Fibroblast of gingiva (primary cell): ENCODE measurements at places on chromosomes 1 and 21.

GRCh38 chr21:28913071-28913470 lies 79.6 kb downstream of the LTN1 start:
- no peak for DNase-seq

DNA sequence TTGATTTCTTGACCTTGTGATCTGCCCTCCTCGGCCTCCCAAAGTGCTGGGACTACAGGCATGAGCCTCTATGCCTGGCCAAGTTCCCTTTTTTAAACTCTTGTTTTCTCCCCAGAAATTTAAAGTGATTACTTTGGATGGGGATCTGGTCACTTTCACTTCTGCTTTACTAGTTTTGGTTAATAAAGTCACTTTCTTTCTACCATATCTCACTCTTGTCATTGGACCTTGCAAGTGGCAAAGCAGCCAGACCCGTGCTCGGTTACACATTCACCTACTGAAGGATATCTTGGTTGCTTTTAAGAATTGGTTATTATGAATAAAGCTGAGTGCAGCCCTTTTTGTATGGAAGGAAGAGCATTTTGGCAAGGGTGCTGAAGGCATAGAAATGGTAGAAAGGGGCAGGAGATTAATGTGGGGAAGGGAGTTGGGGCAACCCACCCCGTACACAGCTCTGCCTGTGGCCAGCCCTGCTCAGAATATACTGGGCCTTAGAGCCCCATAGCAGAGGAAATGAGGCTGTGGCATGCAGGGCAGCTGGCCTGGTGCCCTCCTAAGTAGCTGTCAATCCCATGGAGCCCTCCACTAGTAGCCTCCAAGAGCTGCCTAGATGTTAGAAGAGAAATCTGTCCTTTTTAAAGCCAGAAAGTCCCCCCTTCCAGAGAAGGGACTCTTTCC lies 40.7 kb downstream of the CD2 start:
- DNase-seq = no peak

GRCh38 chr1:21818656-21819055 lies 6.6 kb downstream of the LDLRAD2 start:
- no peak for DNase-seq

- DNase-seq = peak; percentile 39
These were observed 27.3 kb upstream of the A3GALT2 start for GRCh38 chr1:33348194-33348593.

GRCh38 chr21:41229509-41230248 lies 61.7 kb downstream of the BACE2 start:
- DNase-seq = no peak

- DNase-seq = no peak
These were observed 6.5 kb upstream of the IGSF3 start for GRCh38 chr1:116674011-116674531.

DNA sequence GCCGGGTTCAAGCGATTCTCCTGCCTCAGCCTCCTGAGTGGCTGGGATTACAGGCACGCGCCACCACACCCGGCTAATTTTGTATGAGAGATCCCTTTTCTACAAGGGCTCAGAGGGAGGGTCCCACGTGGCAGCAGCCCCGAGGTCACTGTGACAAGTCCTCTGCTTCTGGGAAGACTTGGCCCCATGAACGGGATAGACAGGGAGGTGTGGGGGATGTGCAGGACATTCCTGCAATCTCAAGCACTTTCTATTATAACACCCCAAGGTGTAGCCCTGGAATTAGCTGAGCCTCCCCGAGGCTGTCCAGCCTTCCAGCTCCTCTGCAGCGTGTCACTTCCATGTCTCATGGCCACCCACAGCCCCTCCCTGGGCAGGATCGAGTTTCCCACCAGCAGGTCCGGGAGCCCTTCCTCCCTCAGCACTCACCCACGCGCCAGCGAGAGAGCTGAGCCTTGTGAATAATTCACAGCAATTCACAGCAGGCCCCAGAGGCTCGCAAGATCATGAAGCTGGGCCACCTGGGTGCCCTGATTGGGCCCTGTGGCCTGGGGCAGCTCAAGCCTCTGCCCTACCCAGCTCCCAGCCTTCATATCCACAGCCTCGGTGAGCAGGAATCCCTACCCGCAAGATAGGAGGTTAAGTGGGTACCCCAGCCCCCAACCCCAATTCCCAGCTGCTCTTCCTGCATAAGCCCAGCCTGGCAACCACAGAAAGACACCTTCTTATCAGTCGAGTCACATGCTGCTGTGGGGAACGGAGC lies 22.8 kb upstream of the RNU1-4 start:
- DNase-seq = no peak

- DNase-seq = peak; percentile 61
These were observed 78.0 kb downstream of the STUM start for GRCh38 chr1:226626577-226626956.

GRCh38 chr1:208054485-208054884 lies 143.6 kb upstream of the CD34 start:
- no peak for DNase-seq

- DNase-seq = no peak
These were observed 4.2 kb downstream of the DOP1B start for GRCh38 chr21:36160850-36161178.

DNA sequence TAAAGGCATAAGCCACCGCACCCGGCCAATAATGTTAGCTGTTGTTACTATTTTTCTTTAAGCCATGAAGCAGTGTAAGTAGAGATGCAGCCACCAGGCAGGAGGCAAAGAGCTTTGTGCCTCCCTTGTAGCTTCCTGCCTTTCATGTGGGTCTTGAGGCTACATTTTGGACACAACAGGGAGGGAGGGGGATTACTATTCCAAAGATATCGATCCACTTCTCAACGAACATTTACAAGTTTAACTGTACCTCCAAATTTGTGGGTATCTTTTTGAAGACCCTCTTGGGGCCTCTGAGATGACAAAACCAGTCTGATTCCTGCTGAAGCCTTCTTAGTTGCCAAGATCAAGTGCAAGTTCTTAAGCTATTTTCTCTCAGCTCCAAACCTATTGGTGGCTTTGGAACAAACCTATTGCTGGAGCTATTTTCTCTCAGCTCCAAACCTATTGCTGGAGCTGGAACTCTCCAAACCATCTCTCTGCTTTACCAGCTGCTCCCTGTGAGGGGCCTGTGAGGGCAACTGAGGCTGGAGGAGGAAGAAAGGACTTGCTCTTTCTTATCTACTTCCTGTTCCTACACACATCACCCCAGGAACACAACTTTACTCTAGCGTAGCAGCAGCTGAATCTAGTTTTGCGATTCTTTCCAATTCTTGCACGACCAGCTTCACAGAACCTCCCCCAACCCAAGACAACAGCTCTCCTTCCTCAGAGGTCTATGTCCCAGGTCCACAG lies 16.1 kb upstream of the RCAN3 start:
- no peak for DNase-seq

- DNase-seq = no peak
These were observed 59.3 kb downstream of the AK4 start for GRCh38 chr1:65207317-65207716.

- no peak for DNase-seq
These were observed 83.5 kb downstream of the HHAT start for GRCh38 chr1:210412240-210412639.

DNA sequence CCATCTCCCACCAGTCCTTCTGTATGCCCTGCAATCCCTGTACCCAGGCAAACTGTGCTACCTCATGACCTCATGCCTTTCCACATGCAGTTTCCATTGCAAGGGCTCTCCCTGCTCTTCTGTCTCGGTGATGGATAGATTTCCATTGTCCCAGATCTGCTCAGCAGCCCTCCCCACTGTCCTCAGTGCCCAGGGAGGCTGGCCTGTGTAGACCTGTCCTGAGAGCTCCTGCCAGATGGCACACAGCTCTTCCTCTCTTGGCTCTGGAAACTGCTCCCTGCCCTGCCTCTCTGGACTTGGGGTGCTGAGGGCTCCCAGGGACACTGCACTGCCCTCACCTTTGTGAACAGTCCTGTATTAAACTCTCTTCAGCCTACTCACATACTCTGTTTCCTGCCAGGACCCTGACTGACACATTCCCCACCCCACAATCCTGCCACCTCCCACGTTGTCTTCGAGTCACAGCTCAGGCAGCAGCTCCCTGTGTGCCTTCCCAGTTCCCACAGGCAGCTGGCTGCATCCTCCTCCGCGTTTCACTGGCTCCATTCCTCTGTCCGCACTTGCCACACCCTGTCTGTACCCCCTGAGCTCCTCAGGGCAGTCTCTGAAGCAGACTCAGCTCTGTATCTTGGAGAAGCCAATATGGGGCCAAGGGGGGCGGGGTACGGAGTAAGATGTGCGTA lies 57.0 kb downstream of the SPATA46 start:
- no peak for DNase-seq

DNA sequence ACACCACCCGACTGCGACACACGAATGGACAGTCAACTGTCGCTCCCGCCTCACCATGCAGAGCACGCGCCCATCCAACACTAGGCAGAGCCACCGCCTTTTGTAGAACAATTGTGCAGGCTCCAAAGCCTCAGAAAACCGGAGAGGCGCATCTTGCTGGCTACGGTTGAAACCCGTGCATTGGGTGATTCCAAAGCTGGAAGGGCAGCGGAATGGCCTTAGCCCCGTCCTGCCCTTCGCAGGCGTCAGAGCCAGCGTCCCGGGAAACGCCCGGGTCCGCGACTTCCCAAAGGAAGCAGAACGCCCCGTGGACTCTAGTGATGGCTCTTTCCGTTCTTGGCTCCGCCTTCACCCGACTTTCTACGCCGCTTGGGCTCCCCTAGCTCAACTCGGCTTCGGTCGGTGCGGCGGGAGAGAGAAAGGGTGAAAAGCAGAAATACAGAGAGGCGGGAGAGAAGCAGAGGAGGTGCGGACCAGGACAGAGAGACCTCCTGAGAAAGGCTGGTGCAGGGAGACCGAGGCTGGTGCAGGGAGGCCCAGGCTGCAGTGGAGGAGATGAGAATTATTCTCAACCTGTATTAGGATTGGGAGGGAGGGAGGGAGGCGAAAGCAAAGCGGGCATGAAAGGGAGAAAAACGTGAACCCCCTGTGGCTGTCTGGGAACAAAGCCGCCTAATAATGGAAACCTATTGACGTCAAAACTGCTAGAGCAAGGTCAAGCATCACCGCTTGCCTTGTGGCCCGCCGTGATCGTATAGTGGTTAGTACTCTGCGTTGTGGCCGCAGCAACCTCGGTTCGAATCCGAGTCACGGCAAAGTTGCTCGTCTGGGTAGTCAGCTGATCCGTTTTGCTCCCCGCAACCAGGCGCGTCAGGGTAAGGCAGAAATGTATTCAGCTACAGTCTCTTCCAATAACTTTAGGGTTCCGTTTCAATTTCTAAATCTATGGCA lies 99.5 kb downstream of the PRKAB2 start:
- DNase-seq = no peak

GRCh38 chr1:1827089-1827848 lies 49.0 kb upstream of the NADK start:
- peak; percentile 14 for DNase-seq

GRCh38 chr1:96087719-96088118 lies 633.9 kb upstream of the PTBP2 start:
- no peak for DNase-seq

GRCh38 chr21:46051379-46051770 lies 46.5 kb upstream of the COL6A2 start:
- DNase-seq = peak; percentile 46

DNA sequence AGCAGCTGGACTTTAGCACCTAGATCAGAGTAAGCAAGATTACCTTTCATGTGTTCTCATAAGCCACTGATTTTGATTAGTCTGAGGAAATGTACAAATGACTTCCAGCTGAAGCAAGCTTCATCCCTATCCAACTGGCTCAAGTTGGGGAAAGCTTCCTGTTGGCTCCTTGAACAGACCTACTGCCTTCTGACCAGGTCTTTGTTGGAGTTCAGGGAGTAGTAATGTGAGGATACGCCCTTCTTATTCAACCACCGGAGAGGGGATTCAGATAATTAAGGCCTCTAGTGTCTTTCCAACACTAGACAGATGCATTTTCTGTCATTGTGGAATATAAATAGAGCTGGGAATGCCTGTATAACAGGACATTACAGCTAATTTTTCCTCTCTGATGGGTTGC lies 268.9 kb downstream of the TGFB2 start:
- DNase-seq = no peak

DNA sequence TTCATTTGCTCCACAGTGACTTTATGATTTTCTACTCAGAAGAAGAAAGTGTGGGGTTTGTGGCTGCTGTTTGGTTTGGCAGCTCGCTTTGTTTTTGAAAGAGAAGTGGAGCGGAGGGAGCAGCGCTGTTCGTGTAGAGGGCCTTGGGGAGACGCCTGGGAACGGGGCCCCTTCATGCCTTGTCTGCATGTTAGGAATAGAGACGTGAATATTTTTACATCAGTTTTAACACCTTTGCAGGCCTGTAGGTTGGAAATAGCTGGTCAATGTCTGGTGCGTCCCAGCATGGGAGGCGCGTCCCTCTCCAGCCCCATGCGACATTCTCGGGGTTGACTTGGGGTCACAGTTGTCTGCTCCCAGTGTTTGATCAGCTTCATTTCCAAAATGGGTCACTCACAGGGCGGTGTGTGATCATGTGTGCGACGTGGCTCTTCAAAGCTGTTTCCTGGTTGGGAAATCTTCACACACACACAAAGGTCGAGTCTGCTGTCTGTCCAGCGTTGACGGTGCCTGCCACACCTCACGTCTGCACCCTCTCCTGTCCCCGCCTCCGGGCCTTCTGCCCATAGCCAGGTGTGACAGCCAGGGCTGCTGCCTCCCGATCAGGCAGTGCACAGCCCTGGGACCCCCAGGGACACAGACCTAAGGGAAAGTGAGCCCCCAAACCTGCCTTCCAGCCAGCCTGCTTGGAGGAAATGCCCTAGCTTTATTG lies 149.2 kb downstream of the PSMG1 start:
- no peak for DNase-seq

- no peak for DNase-seq
These were observed 461.4 kb downstream of the SIPA1L2 start for GRCh38 chr1:232168508-232168907.

- no peak for DNase-seq
These were observed 11.0 kb downstream of the COL6A2 start for GRCh38 chr21:46108827-46109312.

- DNase-seq = no peak
These were observed 24.4 kb downstream of the RCAN3 start for GRCh38 chr1:24526940-24527542.

DNA sequence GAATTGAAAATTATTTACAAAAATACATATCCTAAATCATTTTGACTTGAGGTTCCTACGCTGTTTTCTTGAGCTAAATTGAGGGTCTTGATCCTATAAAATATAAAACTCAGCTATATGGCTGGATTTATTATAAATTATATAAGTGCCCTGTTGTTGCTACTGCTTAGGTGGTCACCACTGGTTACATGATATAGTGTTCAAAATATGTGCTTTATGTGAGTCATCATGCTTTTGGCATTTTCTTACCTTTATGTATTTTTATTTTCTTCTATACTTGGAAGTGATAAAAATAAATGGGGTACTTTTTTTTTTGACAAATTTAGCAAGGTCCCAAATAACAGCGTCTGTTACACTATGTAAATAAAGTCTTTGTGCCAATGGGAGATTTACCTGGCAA lies 31.1 kb upstream of the PTPRC start:
- DNase-seq = no peak
